ENCODE measurements at places on chromosomes 2 and 18. TPM values are rescaled to one million over a fixed set of nuclear protein-coding genes. Genes with fewer than 3 reads are reported as not detected.

Gene MALL
- 1.8 TPM for total RNA-seq

Gene GAREM2
- total RNA-seq = 0.23 TPM

Gene COLEC11
- not detected for total RNA-seq

Gene RAMP1
- 11.2 TPM for total RNA-seq

Gene KCNJ3
- total RNA-seq = not detected

Gene ABCB11
- total RNA-seq = not detected

Gene ATP6V1B1
- total RNA-seq = not detected

Gene XDH
- 47.5 TPM for total RNA-seq

Gene NETO1
- total RNA-seq = not detected

Gene CD8B2
- total RNA-seq = not detected

Gene ANKRD30B
- total RNA-seq = not detected

DNA sequence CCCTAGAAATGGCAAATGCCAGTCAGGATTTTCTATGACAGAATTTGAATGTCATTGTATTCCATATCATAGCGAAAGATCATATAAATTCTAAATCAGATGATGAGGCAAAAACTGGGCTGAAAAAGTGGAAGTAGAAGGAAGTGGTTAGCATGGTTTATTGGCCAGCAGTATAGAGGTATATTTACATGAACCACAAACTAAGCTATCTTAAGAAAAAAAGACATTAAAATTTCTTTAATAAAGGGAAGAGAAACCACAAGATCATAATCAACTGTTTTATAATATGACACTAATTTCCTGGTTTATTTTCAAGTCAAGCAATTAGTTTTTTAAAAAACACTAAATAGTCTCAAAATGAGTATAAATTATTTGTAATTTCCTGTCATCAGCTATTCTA is 123.2 kb upstream of the LRP1B start:
- no peak for DNase-seq

GRCh38 chr2:211203986-211204385 is 647.6 kb downstream of the CPS1 start:
- DNase-seq = no peak

DNA sequence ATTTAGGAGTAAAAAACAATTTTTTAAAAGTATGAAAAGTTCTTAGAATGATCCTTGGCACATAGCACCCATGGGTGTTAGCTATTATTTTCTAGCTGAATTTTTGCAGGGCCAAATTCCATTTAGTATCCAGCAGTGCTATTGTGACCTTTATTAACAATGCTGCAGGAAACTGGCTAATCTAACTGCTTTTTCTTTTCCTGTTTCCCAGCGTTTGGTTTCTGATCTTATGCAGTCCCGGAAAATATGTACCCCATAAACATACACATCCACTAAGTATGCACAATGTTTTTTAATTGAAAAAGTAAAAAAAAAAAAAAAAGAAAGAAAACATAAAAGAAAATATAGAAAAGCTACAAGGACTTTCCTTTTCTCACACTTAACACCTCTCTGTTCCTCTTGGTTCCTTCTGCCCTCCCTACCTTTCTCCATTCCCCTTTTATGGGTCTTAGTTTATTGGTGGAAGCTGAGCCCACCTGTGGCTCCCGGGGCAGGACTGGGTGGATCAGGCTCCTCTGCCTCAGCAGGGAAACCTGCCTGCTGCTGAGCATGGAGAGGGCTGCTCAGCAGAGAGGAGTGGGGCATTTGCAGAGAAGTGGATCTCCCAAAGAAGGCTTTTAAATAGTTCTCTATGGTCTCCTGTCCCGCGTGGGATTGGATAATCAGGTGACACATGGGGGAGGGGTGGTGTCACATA is 9.3 kb upstream of the SLC16A14 start:
- DNase-seq = no peak

DNA sequence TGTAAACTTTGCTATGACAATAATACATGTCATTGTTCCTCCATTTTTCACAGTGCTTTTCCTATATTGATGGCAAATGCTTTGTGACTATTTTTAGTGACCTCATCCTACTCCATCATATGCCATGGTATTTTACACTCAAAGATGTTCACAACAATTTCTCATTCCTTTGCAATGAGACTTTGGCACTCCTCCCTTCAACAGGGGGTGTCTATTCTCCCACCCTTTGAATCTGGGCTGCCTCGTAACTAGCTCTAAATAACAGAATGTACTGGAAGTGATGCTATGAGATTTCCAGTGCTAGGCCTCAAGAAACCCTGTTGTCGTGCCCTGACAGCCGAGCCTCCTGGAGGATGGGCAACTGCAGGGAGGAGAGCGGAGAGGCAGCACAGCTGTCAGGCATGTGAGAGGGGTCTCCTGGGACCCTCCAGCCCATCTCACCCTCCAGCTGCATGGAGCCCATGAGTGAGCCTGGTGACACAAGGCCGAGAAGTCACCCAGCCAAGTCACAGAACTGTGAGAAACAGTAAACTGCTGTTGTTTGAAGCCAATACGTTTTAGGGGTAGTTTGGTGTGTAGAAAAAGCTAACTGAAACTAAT is 103.1 kb upstream of the APCDD1 start:
- no peak for DNase-seq

- DNase-seq = no peak
These were observed 72.8 kb downstream of the SFXN5 start for GRCh38 chr2:72998724-72999123.

DNA sequence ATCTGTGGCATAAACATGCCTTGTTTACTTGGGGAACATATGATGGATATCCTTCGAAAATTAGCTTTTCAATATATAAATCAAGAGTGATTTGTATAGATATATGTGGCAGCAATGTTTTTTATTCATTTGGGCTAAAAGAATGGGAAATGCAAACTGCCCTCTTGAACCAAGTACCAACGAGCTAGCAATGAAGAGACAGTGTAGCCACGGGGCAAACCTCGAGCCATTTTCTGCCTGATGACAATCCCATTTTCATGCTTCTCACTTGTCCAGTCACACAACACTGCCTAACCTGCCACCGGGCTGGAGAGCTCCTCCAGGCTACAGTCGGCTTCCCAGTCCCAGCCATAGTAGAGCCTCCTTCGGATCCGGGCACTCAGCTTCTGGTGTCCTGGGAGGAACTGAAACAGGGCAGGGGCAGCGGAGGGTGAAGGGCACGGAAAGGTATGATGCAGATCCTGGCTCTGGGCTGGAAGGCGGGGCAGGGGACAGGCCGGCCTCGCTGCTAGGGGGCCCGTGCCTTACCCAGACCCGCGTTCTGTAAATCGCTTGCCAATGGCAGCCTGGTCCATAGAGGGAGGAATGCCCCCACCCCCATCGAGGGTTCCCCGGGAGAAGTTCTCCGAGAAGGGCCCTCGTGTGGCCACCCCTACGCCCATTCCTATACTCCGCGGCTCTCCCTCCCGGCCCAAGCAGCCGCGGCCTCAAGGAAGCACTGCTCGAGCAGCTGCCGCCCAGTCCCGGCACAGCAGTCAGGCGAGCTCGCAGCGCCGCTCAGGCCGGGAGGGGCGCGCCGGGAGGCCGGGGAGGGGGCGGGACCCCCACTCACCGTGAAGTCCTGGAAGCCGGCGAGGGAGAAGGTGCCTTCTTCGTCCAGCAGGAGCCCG is 552 bp downstream of the CNPPD1 start:
- DNase-seq = peak; percentile 39

DNA sequence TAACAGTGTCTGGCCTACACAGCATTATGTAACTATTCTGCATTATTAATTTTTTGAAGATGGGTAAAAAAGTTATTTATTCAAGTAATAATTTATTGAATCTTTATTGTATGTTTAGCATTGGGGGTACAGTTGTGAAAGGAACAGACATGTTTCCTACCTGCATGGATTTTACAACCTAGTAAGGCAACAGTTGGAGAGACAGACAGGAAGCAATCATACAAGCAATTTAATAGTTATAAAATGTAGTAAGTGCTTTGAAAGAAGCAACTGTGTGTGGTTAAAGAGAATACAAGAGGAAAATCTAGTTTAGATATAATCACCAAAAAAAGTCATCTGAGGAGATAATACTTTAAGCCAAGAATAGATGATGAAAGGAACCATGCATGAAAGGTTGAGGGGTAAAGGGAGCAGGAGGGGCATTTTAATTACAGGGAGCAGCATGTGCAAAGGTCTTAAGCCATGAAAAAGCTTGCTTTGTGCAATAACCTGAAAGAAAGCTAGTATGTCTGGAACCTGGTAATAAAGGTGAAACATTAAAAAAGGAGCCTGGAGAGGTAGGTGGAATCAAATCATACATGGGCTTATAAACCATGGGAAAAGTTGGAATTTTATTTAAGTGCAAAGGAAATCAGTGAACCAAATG is 140.8 kb downstream of the PIK3C3 start:
- no peak for DNase-seq

- no peak for DNase-seq
These were observed 30.2 kb upstream of the MAPRE2 start for GRCh38 chr18:35010993-35011392.

GRCh38 chr2:64267699-64268098 is 123.5 kb upstream of the PELI1 start:
- DNase-seq = no peak

- no peak for DNase-seq
These were observed 8.7 kb downstream of the CYRIA start for GRCh38 chr2:16656784-16657391.

GRCh38 chr2:84833481-84834150 is 47.3 kb downstream of the TRABD2A start:
- DNase-seq = no peak

GRCh38 chr2:127020536-127020935 is 86.4 kb downstream of the BIN1 start:
- DNase-seq = no peak

DNA sequence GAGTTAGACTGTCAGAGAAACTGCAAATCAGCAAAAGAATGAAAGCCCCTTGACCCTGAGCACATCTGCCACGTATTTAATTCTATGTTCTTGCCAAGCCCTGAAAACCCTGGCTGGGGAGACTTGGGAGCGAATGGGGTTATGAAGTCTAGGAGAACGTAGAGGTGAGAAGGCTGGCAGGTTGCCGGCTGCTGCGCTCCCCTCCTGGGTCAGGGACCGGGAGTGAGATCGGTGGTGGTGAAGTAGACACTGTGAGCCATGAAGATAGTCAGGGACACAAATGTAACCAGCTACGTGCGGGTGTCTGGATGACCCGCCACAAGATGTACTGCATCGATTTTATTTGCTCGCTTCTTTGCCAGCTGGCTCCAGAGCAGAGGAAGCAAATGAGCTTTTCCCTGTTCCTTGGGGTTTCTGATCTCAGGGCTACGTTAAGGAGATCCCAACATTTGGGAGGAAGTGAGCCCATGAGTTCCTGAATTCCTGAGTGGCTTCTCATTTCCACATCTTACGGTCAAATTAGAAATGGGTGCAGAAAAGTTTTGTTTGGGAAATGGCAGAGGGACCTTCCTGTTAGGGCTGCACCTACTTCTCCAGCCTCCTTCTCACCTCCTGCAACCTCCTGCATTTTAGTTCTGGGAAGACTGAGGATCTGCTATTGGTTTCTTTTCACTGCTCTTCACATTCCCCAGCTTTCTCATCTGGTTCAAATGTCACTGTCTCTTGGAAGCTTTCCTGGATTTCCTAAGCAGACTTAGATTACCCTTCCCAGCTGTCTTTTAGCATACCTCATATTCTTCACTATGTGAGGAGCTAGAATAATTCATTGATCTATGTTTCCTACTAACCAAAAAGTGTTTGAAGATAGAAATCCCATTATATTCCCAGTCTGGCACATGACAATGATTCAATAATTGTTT is 360.6 kb downstream of the ZNF521 start:
- no peak for DNase-seq

DNA sequence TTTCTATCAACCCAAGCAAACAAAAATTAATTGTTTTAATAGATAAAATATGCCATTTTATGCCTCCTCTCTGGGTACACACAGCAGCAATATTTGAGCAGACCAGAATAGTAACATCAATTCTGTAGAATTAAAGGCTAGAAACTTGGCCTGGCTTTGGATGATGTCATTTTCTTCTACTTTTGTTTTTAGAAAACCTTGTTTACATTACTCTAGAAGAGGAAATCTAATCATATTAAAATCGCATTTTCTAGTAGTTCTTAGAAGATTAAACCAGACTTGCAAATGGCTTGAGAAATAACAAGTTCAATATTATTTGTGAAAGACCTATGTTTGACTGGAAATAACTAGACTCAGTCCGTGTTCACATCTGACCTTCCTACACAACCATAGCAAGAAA is 102.3 kb upstream of the RFX8 start:
- DNase-seq = no peak

- DNase-seq = no peak
These were observed 821.4 kb downstream of the RNF144A start for GRCh38 chr2:7738596-7738995.

DNA sequence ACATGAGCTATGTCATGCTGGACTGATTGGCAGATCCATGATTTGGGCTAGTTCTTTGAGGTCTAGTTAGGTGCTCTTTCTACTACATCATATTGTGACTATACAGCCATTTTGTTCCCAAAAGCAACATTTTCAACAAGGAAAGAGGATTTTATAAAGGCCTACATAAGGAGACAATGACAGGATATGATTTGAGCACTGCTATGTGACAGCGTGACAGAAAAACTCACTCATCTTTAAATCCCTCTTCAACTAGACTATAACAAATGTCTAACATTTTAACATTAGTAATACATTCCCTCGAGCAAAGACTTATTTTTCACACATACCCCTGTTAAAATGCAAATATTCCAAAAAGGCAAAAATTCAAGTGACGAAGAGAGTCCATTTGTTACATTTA is 209.6 kb upstream of the CHST9 start:
- DNase-seq = no peak

DNA sequence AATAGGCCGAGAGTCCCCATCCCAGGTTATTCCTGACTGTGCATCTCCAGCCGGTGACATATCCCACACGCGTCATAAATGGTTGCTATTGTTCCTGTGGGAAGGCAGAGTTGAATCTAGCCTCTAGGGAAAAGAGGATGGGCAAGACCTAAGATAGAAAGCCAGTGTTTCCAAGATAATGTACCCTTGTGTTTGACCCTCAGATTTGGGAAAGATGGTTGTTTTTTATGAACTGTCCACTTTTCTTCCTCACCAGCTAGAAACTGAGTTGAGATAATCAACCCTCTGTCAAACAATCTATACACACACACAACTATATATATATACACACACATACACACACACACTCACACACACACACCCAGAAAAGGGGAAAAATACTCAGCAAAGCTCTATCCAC is 131.0 kb downstream of the PRKCE start:
- no peak for DNase-seq

GRCh38 chr2:234536178-234536965 is 39.5 kb upstream of the ARL4C start:
- no peak for DNase-seq

- peak; percentile 59 for DNase-seq
These were observed 97.9 kb downstream of the BAZ2B start for GRCh38 chr2:159518321-159519005.

GRCh38 chr18:63189817-63190216 is 129.8 kb downstream of the BCL2 start:
- no peak for DNase-seq

DNA sequence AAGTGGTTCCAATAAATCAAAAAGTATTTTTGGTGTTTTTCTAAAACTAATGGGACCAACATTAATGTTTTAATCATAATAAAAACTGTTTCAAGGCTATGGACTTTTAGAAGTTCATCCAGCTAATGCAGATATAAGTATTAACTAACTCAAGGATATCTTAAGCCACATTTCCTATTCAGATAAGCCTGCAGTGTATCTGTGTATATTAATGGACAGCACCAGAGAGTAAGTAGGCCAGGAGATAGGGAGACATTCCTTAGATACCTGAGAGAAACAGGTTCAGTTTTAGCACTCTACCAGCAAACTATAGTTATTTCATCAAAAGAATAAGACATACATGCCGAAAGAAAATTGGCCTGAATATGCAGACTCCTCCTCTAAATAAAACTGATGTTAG is 27.3 kb downstream of the PREPL start:
- DNase-seq = no peak
